ENCODE measurements at places on chromosomes 16 and 17. TPM values are rescaled to one million over a fixed set of nuclear protein-coding genes. Genes with fewer than 3 reads are reported as not detected.

GRCh38 chr16:2777903-2778629 is 986 bp upstream of the ELOB start:
- DNase-seq = peak; percentile 45

GRCh38 chr16:85505794-85506634 is 107.1 kb upstream of the GSE1 start:
- no peak for DNase-seq

- DNase-seq = no peak
Measured at GRCh38 chr17:40793832-40794231, 5.9 kb downstream of the KRT28 start.

- no peak for DNase-seq
Measured at GRCh38 chr16:89136931-89137330, 34.6 kb upstream of the CDH15 start.

- DNase-seq = no peak
Measured at GRCh38 chr16:68399456-68399855, 48.9 kb downstream of the SMPD3 start.

The GDPD1 gene
- 2.3 TPM for total RNA-seq

Measured in CD4-positive, alpha-beta T cell (primary cell).